ENCODE measurements at places on chromosomes 13 and 19.

DNA sequence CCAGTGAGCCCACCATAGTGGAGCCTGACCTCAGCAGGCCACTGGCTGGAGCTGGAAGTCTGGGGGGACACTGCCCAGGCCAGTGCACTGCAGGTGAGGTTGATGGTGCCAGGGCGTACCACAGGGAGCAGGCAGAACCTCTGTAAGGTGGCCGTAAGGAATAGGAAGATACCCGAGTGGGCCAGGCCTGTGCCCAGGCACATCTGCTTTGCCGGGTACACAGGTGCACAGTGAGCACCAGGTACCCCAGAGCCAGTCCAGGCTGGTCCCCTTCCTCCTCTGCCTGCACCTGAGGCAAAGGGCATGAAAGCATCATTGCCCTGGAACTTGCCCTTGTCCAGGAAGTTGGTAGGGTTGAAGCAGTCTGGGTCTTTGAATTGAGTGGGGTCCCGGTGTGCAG, 9.5 kb downstream of the EGLN2 start:
- no peak for DNase-seq

DNA sequence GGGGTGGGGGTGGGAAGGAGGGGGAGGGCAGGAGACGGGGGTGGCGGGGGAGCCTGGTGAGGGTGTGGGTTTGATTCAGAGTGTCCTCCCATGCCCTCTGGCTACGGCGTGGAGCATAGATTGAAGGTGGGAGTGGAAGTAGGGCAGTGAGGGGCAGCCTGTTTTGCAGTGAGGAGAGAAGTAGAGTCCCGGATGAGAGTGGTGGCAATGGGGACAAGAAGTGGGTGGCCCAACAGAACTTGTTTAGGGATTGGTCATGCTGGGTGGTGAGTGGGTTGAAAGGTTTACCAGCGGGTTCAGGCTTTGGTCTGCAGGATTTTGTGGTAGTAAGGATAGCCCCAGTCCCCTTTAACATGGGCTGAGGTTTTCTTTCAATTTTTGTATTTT, 35.5 kb downstream of the SIPA1L3 start:
- DNase-seq: no peak

DNA sequence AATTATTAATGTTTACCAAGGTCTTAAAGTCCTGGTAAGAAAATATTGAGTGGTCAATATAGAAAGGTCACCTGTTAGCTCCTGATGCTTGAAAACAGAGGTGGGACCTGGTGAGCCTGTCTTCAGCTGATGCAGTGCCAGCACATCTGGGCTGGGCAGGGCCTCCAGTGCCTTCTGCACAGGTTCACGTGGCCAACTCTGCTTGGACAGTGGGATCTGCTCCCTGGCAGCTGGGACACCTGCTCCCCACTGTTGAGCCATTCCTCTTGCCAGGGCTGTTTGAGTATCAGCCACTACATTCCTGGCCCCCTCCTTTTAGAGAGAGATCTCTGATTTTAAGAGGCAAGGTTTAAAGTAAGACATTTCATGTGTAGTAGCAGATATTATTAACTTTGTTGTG, 135.0 kb downstream of the TM9SF2 start:
- no peak for DNase-seq

GRCh38 chr13:114062754-114063153, 69.7 kb downstream of the RASA3 start:
- DNase-seq: no peak

- no peak for DNase-seq
Observed at GRCh38 chr19:2808129-2808941, 11.3 kb upstream of the ZNF554 start.

DNA sequence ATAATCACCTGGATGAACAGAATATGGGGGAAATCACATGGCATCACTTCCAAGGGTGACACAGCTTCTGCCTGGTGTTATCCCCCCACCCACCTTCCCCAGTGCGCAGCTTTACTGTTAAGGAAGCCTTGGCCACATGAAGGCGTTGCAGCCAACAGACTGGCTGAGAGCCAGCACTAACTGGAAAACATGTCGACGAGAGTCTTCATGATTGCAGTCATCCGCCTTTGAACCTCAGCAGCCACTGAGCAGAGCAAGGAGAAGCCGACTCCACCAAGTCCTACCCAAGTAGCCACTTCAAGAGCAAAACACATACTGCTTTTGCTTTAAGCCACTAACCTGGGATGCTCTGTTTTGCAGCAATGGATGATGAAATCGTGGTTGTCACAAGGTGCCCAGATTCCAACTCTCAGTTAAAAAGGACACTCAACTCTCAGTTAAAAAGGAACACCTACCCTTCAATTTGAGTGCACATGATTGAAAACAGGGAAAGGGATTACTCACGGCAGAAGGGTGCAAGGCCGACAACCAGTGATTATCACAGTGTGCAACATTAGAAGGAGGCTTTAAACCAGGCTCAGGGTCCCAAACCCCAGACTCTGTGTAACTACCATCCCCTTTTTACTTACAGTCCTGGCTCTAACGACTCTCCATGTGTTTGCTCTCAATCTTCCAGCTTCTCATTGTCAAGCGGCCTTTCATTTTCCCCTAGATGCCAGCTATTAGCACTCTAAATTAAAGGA, 149.1 kb downstream of the KLF12 start:
- DNase-seq: no peak

GRCh38 chr19:16001481-16002312, 52.9 kb downstream of the OR10H4 start:
- no peak for DNase-seq

DNA sequence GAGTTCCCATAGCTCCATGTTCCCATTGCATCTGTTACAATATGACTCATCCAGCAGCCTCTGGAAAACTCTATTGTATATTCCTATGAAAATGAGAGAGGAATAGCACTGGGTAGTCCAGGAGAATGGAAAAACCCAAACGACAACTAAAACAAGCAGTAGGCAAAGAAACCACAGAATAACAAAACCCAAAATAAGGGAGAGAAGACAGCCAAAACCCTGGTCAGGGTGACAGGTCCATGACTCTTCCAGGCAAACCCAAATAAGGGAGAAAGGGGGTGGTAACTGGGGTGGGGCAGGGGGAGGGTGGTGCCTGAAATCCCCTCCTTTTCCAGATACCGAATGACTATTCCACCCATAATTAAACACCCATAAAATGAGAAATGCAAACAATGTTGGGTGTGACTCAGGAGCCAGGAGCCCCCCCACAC, 4.0 kb upstream of the ZNF8 start:
- no peak for DNase-seq

DNA sequence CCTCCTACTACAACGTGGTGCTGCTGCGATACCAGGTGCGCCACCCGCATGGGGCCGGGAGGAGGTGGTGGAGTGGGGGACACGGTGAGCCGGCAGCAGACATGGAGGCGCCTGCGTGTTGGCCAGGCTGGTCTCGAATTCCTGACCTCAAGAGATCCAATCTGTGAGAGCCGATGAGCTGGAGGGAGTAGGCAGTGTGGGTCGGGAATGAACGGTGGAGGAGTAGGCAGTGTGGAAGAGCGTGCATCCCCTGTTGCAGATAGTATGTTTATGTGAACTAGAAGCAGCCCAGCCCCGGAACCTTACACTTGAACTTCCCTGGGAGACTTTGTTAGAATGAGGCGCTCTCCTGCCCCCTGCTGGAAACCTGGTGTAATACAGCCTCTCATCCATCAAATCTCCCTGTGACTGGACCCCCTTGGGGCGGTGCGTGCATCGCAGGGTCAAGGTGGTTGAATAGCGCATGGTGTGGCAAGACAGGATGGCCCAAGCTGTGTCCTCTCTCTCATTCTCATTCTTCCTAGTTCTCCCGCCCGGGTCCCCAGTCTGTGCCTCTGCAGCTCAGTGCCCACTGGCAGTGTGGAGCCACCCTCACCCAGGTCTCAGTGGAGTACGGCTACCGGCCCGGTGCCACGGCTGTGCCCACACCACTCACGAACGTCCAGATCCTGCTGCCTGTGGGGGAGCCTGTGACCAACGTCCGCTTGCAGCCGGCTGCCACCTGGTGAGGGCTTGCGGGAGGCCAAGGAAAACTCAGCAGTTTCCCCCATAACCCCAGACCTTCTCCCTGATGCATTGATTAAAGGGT, 10.5 kb upstream of the B3GNT3 start:
- DNase-seq: peak; percentile 71

- no peak for DNase-seq
Observed at GRCh38 chr19:11848200-11848593, 329 bp upstream of the ZNF439 start.

DNA sequence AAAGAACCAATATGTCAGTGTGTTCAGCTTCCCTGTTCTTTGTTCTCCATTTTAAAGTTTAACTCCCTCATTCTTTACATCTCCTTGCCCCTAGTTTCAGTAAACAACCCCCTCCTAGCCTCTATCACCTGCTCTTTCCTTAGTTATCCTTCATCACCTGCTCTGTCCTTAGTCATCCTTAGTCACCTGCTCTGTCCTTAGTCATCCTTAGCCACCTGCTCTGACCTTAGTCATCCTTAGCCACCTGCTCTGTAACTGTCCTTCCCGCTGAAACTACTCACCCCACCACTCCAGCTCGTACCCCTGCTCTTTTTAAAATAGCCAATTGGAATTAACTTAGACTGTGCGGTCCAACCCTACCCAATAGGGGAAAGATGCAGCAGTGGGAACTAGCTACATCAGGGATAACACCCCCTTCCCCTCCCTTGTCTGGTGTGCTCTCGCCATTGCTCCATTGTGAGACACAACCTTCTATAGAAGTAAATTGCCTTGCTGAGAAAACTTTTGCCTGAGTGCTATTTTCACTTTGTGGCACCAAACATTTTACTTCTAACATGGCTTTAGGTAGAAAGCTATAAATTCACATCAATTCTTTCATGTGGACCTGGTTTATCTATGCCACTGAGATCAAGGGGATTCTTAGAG, 16.2 kb downstream of the EDNRB start:
- DNase-seq: no peak

DNA sequence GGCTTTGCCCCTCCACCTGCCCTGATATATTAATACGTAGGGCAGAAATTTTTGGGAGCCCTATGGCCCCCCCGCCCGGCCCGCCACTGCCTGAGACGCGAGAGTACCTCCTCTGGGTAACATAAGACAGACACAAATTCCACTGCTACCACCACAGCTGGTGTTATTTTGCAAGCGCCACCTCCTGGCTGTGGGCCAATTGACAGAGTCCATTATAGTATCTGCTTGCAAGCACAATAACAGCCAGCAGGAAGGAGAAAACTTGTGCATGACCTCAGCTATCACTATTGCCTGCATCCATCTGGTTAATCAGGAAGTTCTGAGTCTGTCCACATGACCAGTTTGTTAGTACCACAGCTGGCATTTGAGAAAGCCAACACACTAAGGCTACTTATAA, 25.3 kb upstream of the OR10H2 start:
- peak; percentile 1 for DNase-seq

GRCh38 chr13:44197791-44198770, 175.5 kb upstream of the SERP2 start:
- no peak for DNase-seq

DNA sequence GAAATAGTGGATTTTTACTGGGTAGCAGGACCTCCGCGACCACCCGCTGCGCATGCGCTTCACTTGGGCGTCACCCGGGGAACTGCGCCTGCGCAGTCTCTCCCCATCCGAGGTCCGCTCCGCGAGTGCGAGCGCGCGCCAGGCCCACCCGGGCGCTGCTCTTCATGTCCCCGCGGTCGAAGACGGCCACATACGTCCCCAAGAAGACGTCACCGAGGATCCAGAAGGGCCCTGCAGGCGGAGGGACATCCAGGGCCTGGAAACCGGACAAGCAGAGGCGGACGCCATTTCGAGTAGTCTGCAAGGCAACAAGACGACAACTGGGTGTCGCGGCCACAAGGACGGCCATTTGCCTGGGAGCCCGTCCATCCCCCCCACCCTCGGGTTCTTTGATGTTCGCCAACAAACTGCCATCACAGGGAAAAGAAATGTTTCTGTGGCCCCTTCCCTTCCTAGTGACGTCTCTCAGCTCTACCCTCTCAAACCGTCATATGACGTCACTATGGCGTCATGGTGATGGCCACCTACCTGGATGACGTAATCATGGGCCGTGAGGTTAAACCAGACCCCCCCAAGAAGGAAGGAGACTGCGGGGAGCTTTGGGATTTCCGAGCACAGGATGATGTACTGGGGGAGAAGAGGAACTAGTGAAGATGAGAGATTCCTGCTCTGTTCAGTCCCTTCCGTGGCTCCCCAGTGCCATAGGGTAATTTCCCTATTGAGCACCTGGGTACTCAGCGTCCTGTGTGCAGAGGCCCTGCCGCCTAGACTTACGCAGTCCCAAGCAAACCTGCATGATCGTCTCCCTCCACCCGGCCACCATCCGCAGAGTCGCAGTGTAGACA, 6.7 kb downstream of the NAPSA start:
- peak; percentile 67 for DNase-seq

GRCh38 chr13:41471785-41472184, 14.4 kb downstream of the RGCC start:
- no peak for DNase-seq

DNA sequence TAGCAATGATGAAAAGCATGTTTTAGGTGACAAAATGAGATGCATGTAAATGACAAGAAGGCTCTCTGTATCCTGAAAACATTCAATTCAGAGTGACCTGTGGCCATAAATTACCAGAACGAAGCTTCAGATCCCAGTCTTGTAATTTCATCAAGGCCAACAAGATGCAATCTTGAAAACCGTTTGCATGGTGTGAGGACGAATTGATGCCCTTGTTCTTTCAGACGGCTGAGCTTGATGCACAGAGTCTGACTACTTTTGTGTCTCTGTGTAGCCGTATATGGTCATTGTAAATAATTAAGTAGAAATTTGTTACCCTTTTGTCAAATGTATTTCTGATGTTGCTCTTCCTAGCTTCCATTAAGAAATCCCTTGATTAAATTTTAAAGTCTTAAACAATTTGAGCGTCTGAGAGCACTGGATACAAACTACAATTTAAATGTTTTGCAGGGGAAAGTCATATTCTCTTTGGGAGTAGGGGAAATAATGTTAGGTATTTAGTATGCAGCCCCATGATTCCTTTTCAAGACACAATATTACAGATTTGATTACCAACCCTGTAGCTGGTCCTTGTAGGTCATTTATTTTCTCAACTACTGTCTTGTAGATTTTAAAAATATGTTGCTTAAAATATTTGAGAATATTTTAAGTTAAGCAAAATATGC, 125.8 kb upstream of the PCDH9 start:
- no peak for DNase-seq

GRCh38 chr13:100129605-100130004, 40.7 kb downstream of the PCCA start:
- no peak for DNase-seq

DNA sequence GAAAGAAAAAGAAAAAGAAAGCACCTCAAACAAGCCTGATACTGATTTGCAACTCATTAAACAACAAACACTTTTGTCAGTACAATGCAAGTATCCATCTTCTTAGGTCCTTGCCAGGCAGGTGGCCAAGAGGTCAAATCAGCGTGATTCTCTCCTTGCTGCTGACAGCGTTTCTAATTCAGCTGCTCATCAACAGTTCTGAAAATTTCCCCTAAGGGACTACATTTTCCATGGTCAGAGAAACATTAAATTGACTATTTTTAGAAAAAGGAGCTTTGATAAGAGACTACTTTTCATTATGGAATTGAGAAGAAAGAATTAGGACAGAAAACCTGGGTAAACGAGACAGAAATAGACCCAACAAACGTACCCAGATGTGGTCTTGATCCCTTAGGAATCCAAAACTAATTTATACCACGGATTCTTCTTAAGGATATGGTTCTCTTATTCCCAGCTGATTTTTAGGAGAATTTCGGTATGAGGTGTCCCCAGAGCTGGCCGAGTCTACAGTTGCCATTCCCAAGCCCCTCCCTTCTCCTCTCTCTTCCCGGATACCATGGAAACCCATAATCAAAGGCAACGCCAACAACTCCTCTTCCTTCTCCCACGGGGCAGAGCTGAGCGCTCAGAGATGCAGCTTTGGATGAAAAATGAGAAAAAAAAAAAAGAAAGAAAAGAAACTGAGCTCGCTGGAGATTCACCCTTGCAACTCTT, 29.5 kb upstream of the CEBPG start:
- DNase-seq: no peak
